Eye (tissue), 1 donor: ENCODE measurements at places on chromosomes 1 and 21.
A peak's percentile ranks its signal among the peaks of the same experiment; 100 is the strongest.

DNA sequence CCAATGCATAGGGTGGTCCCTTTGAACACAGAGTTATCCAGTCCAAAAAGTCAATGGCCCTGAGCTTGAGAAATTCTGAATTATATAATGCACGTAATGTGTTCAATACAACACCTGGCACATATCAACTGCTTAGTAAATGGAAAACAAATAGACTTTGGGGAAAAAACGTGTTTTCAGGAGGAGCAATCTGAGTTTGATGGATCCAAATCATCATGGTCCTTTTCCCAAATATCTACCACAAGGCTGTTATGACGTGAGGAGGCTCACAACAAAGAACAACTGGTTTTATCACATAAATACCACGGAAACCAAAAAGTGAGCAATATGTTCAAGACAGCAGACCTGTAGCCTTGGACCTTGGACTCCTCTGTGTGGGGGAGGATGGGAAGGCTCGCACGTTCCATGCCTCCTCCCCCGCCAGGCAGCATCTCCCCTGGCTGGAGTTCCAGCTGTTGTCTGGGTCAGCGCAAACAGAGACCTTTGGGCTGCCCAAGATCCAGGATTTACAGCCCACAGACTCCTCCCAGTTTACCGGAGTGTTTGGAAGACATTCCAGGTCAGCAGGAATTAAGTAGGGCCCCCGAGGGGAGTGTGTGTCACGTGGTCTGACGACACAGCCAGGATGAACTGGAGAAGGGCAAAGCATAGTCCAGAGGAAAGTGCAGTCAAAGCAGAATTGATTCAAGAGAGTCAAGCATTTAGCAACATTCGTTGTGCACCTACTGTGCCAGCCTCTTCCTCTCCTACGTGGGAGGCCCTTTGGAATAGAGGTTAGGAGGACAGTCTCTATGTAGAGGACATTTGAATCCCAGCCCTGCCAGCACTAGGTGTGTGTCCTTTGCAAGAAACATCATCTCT lies 32.2 kb upstream of the MED18 start:
- peak; percentile 82 for DNase-seq

DNA sequence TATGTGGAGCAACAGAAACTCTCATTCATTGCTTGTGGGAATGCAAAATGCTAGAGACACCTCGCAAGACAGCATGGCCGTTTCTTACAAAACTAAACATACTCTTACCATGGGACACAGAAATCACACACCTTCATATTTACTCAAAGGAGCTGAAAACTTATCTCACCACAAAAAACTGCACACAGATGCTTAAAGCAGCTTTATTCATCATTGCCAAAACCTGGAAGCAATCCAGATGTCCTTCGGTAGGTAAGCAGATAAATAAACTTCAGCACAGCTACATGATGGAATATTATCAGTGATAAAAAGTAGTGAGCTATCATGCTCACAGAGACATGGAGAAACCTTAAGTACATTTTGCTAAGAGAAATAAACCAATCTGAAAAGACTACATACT lies 124.3 kb downstream of the RERE start:
- DNase-seq, result no peak

DNA sequence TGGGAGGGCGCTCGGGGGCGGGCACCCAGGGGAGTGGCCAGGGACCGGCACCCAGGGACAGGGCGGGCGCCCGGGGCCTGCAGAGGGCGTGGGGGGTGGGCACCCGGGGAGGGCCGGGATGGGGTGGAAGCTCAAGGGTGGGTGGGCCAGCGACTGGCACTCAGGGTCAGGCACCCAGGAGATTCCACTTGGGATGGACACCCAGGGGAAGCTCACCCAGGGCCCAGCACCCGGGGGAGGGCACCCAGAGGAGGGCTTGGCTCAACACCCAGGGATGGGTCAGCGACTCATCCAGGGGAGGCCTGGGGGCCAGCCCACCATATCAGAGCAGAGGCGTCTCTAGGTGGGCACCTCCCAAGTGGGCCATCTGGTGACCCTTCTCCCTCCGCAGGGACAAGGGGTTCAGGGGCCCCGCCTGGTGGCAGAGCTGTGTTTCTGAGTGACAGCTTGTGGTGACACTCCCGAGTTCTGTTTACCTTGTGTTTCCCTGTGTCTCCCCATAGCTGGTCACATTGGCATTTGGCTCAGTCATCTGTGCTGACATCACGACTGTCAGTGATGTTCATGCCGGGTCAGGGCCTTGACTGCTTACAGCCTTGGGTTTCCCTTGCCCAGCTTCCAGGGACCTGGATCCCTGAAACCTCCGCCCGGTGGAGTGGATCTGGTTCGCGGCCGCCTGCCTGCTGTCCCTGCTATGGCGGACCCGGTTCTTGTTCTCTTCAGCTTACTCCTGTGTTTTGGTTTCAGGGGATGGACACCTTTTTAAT lies 749 bp downstream of the IBA57 start:
- peak; percentile 84 for DNase-seq

GRCh38 chr1:23370330-23370708 lies 683 bp upstream of the ZNF436 start:
- no peak for DNase-seq

- DNase-seq, result no peak
These were observed 43.0 kb downstream of the SLC19A1 start for GRCh38 chr21:45499201-45499750.
